ENCODE measurements at places on chromosomes 3 and 15.

DNA sequence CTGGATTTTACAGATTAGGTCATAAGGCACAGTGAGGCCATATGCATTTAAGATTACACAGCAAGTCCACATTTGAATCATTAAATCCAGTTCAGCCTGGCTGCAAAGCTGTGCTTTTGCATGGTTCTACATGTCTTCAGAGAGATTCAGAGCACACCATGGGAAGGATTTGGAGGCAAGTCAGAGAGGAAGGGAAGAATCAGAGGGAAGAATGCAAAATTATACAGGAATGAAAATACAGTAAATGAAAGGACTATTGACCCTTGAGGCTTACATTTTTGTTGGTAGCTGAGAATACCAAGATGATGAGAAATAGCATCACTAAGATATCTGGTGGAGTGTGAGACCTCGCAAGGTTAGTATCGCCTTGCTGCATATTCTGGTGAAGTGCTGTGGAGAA is 13.9 kb downstream of the FILIP1L start:
- DNase-seq: no peak

DNA sequence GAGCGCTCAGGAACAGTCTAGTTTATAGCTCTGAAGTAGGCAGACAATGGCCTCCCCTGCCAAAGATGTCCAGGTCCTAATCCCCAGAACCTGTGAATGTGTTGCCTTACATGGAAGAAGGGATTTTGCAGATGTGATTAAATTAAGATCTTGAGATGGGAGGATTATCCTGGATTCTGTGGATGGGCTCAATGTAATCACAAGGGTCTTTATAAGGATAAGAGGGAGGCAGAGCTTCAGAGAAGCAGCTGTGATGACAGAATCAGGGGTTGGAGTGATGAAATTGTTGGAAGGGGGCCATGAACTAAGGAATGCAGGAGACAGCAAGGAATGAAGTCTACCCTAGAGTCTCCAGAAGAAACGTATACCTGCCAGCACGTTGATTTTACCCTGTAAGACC is 14.0 kb upstream of the GK5 start:
- DNase-seq: no peak

- no peak for DNase-seq
Observed at GRCh38 chr15:80560601-80561400, 134.3 kb upstream of the ABHD17C start.

GRCh38 chr15:76844096-76844495 is 61.0 kb downstream of the SCAPER start:
- DNase-seq: no peak

DNA sequence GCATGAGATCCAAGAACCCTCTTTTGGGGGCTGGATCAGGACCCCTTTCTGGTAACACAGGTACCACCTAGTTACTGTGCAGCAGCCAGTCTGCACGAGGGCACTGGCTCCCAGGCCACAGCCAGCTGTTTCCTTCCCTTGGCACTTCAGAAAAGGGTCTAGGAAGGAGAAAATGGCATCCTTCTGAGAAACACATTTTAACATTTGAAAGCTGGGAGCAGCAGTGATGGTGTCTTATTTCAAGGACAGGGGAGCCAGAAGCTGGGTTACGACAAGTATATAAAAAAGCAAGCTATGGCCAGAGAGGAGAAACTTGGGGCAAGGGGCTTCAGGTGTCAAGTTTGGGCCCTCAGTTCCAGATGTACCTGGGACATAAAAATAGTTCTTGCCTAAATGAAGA is 282.8 kb downstream of the CTNNB1 start:
- DNase-seq: no peak

DNA sequence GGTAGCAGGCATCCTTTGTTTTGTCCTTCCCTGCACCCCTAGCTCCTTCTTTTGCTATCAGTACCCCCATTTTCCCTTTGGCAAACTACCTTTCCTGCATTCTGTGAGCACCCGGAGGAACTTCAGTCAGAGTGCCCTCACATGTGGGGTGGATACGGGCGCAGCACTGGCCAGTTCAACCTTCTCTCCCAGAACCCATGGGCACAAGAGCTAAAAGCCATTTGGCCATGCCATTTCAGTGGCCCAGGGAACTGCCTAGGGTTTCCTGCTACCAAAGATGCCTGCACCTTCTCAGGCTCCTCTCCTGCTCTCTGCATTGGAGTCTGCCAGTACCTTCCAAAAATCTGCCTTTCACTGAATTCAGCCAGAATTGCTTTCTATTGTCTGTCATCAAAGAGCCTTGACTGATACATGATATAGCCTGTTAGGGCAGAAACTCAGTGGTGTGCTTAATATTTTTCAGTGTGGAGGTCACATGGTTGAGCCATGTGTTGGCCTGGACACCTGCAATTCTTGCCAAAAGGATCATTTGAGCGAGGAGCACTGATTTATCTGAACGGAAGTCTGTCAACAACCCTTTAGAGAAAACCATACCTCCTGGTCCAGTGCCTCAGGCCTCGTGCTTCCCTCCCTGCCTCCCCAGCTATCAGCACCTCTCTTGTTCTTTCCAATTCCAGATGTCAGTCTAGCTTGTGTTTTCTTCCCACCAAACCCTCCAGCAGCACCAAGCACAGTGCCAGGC is 27.0 kb upstream of the HHATL start:
- no peak for DNase-seq

- DNase-seq: no peak
Observed at GRCh38 chr3:42507252-42507651, 4.8 kb downstream of the VIPR1 start.

- DNase-seq: no peak
Observed at GRCh38 chr3:9795207-9795606, 2.3 kb downstream of the ARPC4 start.

DNA sequence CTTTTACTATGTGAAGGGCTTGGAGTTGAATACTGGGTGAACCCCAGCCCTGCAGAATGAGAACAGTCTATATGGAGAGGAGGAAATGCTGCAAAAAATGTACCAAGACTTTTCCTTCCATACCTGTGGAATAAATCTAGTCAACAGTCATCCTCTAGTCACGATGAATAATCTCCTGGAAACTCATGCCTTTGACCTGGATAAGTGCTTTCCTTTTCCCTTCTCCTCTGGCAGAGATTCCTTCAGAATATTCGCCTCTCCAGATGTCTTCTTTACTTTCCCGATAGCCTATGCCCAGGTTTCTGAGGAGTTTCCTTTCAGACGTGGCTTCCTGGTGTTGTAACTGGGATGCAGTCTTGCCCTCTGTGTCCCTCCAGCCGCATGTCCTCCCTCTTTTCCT is 28.1 kb downstream of the CCNL1 start:
- DNase-seq: no peak

- no peak for DNase-seq
Observed at GRCh38 chr3:36965440-36965839, 20.6 kb upstream of the TRANK1 start.

GRCh38 chr3:150703299-150703755 is 393 bp downstream of the ERICH6 start:
- no peak for DNase-seq

- no peak for DNase-seq
Observed at GRCh38 chr3:71103430-71103921, 480.1 kb downstream of the FOXP1 start.

GRCh38 chr3:129030611-129031010 is 29.5 kb downstream of the EFCC1 start:
- no peak for DNase-seq

DNA sequence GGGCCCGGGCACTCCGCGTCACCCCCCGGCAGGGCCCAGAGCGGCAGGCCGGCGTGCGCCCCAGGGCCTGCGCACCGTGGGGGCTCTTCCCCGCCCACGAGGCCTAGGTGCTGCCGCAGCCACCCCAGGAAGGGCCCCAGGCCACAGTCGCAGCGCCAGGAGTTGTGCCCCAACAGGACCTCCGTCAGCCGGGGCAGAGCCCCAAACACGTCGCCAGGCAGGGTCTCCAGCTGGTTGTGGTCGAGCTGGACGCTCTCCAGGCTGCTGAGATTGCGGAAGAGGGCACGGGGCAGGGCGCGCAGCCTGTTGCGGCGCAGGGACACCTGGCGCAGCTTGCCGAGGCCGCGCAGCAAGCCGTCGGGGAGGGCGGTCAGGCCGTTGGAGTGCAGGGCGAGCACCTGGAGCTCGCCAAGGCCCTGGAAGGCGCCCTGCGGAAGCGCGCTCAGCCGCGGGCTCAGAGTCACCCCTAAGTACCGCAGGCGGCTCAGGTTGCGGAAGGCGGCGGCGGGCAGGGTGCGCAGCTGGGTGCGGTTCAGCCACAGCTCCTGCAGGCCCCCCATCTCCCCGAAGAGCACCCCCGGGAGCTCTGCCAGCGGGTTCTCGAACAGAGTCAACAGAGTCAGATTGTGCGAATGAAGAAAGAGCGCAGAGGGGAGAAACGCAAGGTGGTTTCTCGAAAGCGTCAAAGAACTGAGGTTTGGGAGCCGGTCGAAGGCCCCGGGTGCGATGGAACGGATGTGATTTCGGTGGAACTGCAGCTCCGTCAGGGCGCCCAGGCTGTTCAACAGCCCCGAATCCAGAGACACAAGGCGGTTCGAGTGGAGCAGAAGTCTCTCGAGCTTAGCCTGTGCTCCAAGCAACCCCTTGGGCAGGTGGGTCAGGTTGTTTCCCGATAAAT is 2.0 kb downstream of the GP5 start:
- no peak for DNase-seq

GRCh38 chr3:23079976-23080375 is 123.2 kb upstream of the UBE2E2 start:
- no peak for DNase-seq

DNA sequence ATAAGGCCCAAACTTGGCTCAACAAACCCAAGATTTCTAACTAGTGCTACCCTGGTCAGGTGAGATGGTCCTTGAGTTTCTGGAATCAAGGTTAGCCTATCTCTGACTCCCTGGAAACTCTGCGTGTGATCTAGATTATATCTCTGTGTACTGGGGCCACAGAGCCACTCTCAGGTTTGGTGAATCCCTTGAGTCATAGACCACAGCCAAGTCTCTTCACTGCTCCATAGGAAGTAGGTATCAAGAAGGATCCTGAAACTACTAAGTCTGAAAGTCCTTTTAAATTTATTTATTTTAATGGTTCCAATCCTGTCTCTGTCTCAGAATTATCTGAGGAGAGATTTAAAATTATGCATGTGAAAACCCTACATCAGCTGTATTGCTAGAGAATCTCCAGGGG is 99.1 kb downstream of the TUSC7 start:
- no peak for DNase-seq

- no peak for DNase-seq
Observed at GRCh38 chr3:104951426-104951825, 415.3 kb upstream of the ALCAM start.

DNA sequence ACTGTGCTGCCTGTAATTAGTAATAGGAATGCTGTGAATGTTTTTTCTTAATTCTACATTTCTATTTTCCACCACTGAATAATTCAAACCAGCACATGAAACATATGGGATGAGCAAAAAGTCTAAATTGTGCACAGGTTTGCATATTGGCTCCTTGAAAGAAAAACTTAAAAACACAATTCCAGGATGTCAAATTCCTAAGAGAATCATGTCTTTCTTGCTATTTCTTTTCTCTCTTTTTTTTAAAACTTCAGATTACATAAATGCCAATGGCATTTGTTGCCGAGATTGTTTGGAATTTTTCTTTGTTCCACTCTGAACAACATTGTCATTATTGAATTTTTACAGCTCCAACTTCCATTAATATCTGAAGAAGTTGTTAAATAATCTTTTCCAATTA is 60.8 kb downstream of the VGLL3 start:
- DNase-seq: no peak

DNA sequence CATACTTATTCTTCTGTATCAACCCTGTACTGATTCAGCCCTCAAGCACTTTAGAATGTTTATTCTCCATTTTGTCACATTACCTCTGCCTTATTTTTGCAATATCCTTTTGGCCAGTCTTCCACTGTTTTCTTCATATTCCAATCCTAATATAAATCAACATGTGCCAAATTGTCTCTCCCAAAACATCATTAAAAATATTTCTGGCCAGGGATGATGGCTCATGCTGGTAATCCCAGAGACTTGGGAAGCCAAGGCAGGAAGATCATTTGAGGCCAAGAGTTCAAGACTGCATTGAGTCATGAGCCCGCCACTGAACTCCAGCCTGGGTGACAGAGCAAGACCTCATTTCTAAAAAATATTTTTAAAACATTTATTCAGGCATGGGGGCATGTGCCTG is 641.4 kb upstream of the CBLB start:
- no peak for DNase-seq

DNA sequence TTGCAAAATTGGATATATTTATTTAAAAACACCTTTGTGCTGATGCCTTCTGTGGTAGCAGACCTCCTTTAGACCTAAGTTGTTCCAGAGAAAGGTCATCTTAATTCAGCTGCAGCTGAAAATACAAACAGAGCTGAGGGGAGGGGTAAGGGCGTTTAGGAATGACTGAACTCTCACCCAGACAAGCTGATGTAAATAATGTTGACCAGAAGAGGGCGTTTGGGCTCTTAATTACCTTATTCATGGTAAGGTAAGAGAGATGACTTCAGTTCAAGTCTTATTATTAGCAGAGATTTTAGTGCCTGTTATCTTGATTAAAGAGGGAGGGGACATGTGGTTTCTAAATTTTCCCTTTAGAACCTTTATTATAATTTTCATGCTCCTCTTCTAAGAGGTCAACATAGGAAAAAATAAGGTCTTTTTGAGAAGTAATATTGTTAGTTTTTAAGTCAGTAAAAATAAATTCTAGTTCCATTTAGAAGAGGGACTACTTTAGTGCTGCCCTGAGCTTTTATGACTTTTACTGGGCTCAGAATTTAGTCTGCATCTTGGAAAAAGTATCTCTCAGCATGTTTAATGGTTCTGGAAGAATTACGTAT is 46.3 kb downstream of the GPR171 start:
- DNase-seq: no peak

DNA sequence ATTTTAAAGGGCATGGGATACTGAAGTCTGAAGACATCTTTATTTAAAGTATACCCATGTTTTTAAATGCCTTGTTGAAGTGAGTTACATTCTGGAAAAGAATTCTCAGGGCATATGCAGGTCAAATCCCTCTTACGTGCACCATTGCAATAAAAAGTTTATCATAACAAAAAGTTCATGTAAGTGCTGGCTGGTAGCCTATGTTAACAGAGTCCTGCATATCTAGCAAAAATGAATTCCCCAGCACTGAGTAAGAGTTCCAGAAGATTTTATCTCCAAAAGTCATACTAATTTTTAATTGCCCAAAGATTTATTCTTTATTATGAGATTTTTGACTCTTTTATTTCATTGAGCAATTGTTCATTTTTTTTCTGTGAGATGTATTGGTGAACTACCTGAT is 104.7 kb upstream of the ROBO1 start:
- DNase-seq: no peak

DNA sequence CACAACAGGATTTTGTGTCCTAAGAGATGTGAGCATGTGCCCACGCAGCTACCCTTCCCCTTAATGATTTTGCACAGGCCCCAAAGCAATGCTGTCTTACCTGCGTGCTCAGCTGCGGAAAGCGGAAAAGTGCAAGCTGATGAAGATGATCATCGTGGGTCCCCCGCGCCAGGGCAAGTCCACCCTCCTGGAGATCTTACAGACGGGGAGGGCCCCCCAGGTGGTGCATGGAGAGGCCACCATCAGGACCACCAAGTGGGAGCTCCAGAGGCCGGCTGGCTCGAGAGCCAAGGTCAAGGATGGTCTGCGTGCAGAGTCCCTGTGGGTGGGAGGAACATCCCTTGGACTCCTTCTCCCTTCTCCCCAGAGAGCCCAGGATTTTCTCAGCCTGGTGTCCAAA is 103.1 kb downstream of the LRRK1 start:
- no peak for DNase-seq

GRCh38 chr3:15703346-15703745 is 94.4 kb downstream of the ANKRD28 start:
- DNase-seq: no peak
